ENCODE measurements at places on chromosomes 7 and 10. TPM values are rescaled to one million over a fixed set of nuclear protein-coding genes. Genes with fewer than 3 reads are reported as not detected.

Gene ICA1
- total RNA-seq = 61.7 TPM

Gene GIMAP6
- not detected for total RNA-seq

Gene GRM8
- 4.2 TPM for total RNA-seq

Gene VPS26A
- total RNA-seq = 60.4 TPM

Gene WNT2
- 0.33 TPM for total RNA-seq

Gene SFXN2
- total RNA-seq = 33.9 TPM

Gene SLIT1
- total RNA-seq = 25.5 TPM

Gene VWDE
- total RNA-seq = 5.8 TPM

Gene WDR11
- 66.1 TPM for total RNA-seq

Gene DNAJC12
- 5.9 TPM for total RNA-seq

Gene OPALIN
- total RNA-seq = not detected

Gene TUBAL3
- not detected for total RNA-seq

Gene AS3MT
- 26.9 TPM for total RNA-seq

Gene MOGAT3
- total RNA-seq = not detected

Gene NACAD
- 11.7 TPM for total RNA-seq

Gene EBLN1
- not detected for total RNA-seq

Gene CACUL1
- total RNA-seq = 63.0 TPM

Gene TMEM229A
- not detected for total RNA-seq

Gene RPEL1
- not detected for total RNA-seq

Gene OR2A7
- 9.3 TPM for total RNA-seq

Gene ANKRD2
- total RNA-seq = not detected

Gene CALCR
- total RNA-seq = not detected

Gene OR6B1
- total RNA-seq = not detected

Gene SH2B2
- 11.5 TPM for total RNA-seq

Gene AUTS2
- 125 TPM for total RNA-seq

Gene EEPD1
- total RNA-seq = 11.3 TPM

Measured in progenitor cell of endocrine pancreas (in vitro differentiated cells).